ENCODE measurements at places on chromosomes 2 and 18.
A peak's percentile ranks its signal among the peaks of the same experiment; 100 is the strongest.

DNA sequence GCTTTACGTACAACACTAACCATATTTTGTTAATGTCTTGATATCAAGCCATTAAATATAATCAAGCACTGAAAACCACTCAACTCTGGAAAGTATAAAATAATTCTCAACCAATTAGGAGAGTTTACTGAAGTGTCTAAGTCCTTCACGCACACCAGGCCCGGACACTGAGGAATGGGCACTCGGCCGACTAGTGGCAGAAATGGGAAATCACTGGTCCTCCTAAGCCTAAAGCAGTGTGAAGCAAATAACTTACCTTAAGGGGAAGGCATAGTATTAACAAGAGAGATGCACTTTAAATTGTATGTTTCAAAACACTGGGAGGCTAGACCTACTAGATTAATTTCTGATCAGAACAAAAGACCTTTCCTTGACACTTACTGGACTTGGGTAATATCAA is 45.7 kb downstream of the FAM210A start:
- DNase-seq = peak; percentile 44

GRCh38 chr2:238231251-238231793 is 8.5 kb downstream of the HES6 start:
- no peak for DNase-seq

GRCh38 chr18:58640428-58640805 is 11.5 kb upstream of the ALPK2 start:
- DNase-seq = no peak

DNA sequence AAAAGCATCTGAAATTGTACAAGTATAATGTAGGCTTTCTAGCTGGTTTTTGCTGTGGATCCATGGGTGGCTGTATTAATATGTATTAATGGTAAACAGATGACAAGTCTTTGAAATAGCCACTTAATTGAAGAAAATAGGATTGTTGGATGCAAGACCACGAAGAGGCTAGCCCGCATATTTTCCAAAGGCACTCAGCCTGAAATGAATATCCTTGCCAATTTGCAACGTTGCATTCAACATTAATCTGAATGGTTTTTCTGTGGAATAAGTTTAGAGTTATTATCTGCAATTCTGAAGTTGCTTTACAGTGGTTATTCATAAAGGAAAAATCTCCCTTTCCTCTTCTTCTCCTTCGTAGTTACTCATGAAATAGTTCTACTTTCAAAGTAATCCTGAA is 86.2 kb upstream of the SPATS2L start:
- DNase-seq = peak; percentile 13

DNA sequence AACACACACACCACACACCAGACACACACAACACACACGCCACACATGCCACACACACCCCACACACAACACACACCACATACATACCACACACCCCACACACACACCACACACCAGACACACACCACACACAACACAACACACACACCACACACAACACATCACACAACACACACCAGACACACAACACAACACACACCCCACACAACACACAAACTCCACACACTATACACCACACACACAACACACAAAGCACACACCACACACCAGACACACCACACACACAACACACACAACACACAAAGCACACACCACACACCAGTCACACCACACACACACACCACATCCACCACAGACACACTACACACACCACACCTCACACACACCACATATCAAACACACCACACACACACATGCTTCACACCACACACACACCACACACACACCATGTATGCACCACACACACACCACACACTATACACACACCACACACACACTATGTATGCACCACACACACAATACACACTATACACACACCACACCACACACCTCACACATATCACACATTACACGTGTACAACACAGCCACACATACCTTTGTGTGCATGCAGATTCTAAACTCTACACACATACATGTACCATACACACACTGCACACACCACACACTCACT is 72.2 kb downstream of the TMEM18 start:
- no peak for DNase-seq

DNA sequence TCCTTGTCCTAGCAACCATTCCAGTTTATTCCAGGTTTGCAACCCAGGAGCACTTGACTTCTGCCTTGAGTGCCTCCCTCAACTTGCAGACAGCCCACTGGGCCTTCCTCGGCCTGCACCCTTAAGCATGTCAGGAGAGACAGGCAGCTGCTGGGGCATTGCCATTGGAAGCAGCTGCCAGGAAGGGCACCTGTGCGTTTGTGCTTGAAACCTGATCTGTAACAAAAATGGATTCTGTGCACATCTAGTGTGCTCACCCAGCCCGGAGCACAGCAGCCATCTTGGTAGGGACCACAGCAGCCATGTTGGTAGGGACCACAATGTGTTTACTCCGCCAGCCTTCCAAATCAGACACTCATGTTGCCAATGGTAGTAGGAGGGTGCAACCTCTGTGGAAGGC is 44.3 kb upstream of the GLI2 start:
- DNase-seq = no peak

GRCh38 chr2:40106061-40106460 is 327.0 kb upstream of the THUMPD2 start:
- DNase-seq = no peak

DNA sequence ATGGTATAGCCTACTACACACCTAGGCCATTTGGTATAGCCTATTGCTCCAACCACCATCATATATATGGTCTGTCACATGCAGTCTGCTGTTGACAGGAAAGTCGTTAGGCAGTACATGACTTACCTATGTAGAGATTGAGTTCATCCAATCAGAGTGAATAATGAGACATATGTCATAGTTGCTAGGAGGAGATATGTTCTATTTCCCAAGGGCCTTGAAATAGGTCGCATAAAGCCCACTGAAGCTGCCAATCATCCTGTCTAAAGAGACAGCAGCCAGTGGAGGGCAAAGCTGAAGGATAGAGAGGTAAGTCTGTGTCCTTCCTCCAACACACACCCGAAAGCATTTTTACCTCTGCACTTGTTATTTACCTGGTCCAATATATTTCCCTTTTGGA is 263.4 kb downstream of the PTPRM start:
- DNase-seq = peak; percentile 82

DNA sequence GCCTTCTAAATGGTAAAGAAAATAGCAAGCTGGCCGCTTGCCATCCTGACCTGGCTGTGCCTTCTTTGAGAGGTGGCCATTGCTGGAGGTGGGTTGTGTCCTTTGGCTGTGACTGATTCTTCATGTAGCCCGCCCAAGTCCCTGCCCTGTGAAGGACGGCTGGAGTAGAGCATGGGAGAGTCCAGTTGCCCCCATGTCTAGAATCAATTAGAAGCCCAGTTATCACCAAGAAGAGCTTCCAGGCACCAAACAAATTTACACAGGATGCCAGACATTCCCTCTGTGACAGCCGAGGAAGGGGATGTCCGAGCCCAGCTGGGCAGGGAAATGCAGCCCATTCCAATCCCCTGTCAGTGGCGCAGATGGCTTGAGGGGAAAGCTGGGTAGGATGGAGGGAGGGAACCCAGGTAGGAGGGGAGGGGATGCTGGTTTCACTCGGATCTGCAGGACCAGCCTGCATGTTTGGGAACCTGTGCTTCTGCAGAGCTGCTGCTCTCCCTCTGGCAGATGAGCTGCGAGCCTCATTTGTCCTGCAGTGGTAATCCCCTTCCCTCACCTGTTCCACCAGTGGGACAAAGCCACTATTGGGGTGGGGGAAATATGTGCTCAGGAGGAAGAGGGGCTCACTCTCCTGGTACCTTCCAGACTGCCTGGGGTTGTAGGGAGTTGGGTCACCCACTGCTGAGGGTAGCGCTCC is 25.7 kb upstream of the ASB18 start:
- DNase-seq = no peak

GRCh38 chr2:121450301-121450700 is 80.4 kb upstream of the RNU4ATAC start:
- DNase-seq = no peak

GRCh38 chr2:160429248-160430000 is 64.2 kb downstream of the RBMS1 start:
- DNase-seq = peak; percentile 72

- DNase-seq = no peak
Measured at GRCh38 chr2:10407841-10408648, 40.1 kb downstream of the ODC1 start.

GRCh38 chr2:231985823-231986261 is 24.3 kb downstream of the DIS3L2 start:
- DNase-seq = peak; percentile 27

- DNase-seq = no peak
Measured at GRCh38 chr2:155080373-155080772, 381.9 kb downstream of the KCNJ3 start.

DNA sequence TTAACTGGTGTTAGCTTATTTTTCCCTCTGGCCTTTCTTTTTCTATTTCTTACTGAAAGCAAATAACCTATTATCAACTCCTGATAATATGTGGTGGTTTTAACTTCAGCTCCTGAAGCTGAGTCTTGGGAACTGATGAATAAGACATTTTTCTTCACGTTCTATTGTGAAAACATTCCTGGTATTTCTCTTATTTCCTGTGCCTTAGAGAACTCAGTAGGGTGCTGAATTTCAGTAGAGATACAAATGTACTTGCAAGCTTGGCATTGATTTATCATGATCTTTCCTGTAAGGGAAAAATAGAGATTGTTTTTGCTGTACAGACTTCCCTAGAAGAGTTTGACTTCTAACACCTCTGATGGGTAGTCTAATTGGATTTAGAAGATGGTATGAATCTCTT is 52.8 kb upstream of the DCC start:
- no peak for DNase-seq

DNA sequence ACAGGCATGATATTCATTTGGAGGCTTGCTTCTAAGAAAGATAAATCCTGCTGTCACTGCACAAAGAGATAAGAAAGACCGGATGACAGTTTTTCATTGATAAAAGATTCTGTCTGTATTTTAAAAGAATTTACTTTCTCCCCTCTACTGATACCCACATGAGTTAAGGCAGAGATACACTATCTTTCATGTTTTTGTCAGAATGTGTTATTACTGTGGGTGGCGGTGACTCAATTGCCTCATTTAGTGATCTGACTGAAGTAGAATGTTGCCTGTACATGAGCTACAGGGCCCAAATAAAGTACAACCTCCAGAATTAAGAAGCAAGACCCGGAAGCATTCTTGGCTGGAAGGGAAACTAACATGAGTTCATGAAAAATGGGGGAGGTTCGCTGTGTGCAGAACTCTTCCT is 480.0 kb downstream of the SLC4A3 start:
- DNase-seq = no peak

DNA sequence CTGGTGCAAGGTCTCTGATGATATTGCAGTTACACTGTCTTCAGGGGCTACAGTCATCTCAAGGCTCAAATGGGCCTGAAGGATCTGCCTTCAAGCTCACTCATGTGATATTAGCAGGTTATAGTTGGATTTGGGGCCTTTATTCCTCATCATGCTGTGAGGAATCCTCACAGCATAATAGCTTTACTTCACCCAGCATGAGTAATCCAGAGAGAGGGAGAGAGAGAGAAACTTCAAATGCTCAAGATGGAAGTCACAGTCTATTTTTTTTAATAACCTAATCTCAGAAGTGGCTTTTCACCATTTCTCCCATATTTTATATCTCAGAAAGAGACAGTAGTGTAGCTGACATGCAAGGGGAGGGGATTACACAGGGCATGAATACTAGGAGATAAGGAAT is 658.7 kb downstream of the EPHA4 start:
- DNase-seq = no peak

GRCh38 chr2:43368483-43369385 is 142.3 kb upstream of the ZFP36L2 start:
- no peak for DNase-seq

GRCh38 chr2:17643031-17643615 is 102.6 kb downstream of the VSNL1 start:
- no peak for DNase-seq

DNA sequence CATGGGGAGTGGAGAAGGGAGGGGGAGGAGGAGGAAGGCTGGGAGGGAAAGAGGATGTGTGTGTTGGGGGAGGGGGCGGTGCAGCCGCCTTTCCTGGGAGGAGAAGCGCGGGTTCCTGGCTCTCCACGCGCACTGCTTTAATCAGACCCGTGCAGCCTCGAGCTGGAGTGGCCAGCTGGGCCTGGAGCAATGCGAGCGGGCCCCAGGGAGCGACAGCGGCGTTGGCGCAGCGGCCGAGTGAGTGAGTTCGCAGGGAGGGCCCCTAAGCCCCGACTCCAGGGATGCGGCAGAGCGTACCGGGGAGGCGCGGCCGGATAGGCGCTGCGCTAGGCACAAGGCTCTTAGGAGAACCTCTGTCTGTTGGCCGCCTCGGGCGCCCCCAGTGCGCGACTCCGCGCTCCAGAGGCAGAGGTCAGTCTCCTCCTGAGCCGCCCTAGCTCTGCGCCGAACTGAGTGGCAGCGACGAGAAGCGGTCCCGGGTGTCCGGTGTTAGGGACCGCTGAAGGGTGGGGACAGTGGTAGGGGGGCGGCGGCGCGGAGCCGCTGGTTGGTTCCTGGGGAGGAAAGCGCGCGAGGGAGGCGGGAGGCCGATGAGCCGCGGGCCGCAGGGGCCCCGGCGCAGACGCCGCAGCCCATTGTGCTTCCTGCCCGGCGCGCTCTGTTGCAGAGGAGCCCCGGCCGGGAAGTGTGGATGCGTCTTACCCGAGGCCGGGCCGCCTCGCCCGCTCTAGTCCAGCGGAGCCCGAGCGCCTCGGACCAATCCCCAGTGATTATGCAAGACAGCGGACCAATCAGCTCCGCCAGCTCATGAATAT is 455 bp upstream of the DLX1 start:
- peak; percentile 95 for DNase-seq

DNA sequence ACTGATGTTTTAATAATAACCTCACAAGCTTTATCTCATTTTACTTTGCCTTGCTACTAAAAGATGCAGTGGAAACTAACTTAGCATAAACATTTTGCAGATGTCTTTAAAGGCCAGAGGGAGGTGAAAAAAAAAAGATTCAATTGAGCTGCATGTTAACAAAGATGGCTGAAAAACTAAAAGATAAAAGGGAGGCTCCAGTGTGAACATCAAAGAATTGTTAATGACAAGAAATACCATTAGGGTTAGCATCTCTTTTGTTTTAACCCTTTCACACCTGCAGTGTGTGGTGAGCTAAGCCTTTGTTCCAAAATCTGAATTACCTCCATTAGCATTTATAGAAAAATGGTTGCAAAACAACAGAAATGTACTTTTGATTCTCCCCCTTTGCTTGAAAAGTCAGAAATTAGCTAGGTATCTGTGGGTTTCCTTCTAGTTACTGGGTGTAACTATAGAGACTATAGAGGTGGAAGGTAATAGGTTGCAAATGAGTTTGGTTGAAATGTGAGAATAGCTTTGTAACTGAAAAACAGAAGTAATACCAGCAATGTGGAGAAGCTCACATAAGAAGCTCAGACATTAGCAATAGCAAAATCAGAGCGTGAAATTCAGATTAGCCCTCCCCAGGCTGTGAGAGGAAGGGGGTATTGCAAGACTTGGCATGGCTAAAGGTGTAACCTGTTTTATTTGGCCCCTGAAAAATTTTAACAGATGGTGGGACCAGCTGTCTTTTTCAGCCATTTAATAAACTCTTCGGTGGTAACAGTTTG is 34.8 kb upstream of the SP5 start:
- DNase-seq = peak; percentile 76
